ENCODE measurements at places on chromosomes 6 and 20. TPM values are rescaled to one million over a fixed set of nuclear protein-coding genes. Genes with fewer than 3 reads are reported as not detected.

PTCRA gene
- total RNA-seq = not detected

GRIK2 gene
- not detected for total RNA-seq

SEMG1 gene
- total RNA-seq = not detected

C20orf96 gene
- total RNA-seq = 1.6 TPM

KIAA1755 gene
- total RNA-seq = 0.30 TPM

BCAS1 gene
- not detected for total RNA-seq

CLVS2 gene
- total RNA-seq = not detected

TP53INP2 gene
- total RNA-seq = 3.0 TPM

HLA-DPA1 gene
- total RNA-seq = 0.65 TPM

CALHM5 gene
- total RNA-seq = 11.4 TPM

SULF2 gene
- 20.1 TPM for total RNA-seq

LY6G6C gene
- not detected for total RNA-seq

APCDD1L gene
- 6.5 TPM for total RNA-seq

SLC16A10 gene
- total RNA-seq = not detected

ECT2L gene
- not detected for total RNA-seq

SLC4A11 gene
- 1.9 TPM for total RNA-seq

KHDC1 gene
- total RNA-seq = 2.0 TPM

B4GALT5 gene
- total RNA-seq = 33.8 TPM

KHDC1L gene
- not detected for total RNA-seq

COL21A1 gene
- total RNA-seq = 1.8 TPM

HLA-DQB1 gene
- total RNA-seq = not detected

PREX1 gene
- 49.4 TPM for total RNA-seq

ZNF165 gene
- 0.46 TPM for total RNA-seq

PSORS1C2 gene
- not detected for total RNA-seq

CNR1 gene
- total RNA-seq = not detected

MEP1A gene
- not detected for total RNA-seq

PRL gene
- not detected for total RNA-seq

ARG1 gene
- total RNA-seq = not detected

GCLC gene
- 14.6 TPM for total RNA-seq

TUBB2B gene
- total RNA-seq = 3.6 TPM

SLC17A2 gene
- total RNA-seq = not detected

FGD2 gene
- total RNA-seq = not detected

MYT1 gene
- not detected for total RNA-seq

ANKRD6 gene
- total RNA-seq = 4.9 TPM

SGK2 gene
- total RNA-seq = not detected

CLDN20 gene
- not detected for total RNA-seq

HLA-DOB gene
- total RNA-seq = not detected
